ENCODE measurements at places on chromosomes 12 and 14. TPM values are rescaled to one million over a fixed set of nuclear protein-coding genes. Genes with fewer than 3 reads are reported as not detected.

The NTS gene
- 0.39 TPM for total RNA-seq

The ARHGEF40 gene
- total RNA-seq, result 36.0 TPM

The LMNTD1 gene
- total RNA-seq, result 0.63 TPM

The TMEM119 gene
- 3.9 TPM for total RNA-seq

The ADCY4 gene
- total RNA-seq, result 3.3 TPM

The C1R gene
- total RNA-seq, result 347 TPM

The OAS2 gene
- total RNA-seq, result 4.2 TPM

The RGS6 gene
- not detected for total RNA-seq

The SMIM41 gene
- 0.07 TPM for total RNA-seq

The TBX3 gene
- 4.6 TPM for total RNA-seq

The ZDHHC22 gene
- not detected for total RNA-seq

The ZC2HC1C gene
- 0.69 TPM for total RNA-seq

The MGAT2 gene
- 59.7 TPM for total RNA-seq

The CLEC2A gene
- total RNA-seq, result not detected
